ENCODE measurements at places on chromosomes 3 and 15.

- DNase-seq: no peak
Observed at GRCh38 chr3:14242490-14243311, 64.1 kb downstream of the LSM3 start.

DNA sequence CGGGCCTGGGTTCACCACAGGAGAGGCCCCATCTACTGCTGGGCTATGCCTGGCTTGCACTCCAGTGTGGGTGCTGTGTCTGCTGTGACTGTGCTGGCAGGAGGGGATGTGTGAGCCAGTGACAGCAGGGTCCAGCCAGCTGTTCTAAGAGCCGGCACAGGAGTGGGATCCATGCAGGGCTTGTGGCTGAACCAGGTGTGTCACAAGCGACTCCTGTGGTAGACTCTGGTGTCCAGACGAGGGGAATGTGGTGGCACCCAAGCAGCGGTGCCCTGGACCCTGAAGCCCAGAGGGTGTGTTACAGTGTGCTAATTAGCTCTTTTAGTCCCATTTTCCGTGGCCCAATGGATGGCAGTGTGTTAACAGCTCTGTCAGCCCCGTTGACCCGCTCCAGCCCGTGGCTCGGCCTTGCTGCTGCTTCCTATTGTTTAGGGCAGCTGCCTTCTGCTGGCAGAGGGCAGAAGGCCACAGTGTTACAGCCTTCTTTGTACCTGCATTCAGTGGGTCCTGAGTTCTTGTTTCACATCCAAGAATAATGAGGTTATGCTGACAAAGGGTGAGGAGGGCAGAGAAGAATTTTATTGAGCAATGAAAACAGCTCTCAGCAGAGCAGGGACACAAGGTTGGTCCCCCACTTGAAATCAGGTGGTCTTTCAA, 78.5 kb upstream of the RNU6-1 start:
- no peak for DNase-seq

DNA sequence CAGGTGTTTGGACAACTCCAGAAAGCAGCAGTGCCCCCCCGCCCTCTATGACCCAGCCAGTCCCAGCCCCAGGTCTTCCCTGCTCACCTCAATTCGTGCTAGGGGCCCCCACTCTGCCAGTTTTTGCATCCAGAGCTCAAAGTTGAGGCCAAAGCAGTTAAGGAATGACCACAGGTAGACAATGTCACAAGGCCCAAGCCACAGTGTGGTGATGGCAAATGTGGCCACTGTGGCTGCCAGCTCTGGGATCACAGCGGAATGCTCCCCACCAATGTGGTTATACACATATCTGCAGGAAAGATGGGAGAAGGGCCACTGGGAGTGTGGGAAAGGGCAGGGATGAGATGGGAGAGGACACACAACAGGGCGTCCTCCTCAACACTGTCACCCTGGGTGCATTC, 8.2 kb downstream of the KLHL40 start:
- DNase-seq: no peak

GRCh38 chr3:19891740-19892139, 42.3 kb downstream of the EFHB start:
- no peak for DNase-seq

DNA sequence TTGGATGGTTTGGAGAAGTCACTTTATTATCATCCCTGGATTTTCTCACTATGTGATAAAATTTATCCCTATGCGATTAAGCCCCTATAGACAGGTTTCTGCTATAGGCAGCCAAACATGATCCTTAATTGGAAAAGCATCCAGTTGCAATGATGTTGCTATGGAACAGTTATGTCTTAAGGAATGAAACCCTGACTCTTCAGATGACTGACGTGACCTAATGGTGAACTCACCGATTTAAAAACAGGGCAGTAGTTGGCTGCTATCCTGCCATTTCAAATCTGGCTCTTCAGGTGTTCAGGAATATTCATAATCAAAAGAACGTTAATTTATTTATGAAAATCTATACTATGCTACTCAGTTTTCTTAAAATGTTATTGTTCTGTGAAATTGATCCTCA, 106.8 kb upstream of the ROBO1 start:
- DNase-seq: no peak

GRCh38 chr3:106261915-106262683, 393.3 kb upstream of the CBLB start:
- DNase-seq: no peak

DNA sequence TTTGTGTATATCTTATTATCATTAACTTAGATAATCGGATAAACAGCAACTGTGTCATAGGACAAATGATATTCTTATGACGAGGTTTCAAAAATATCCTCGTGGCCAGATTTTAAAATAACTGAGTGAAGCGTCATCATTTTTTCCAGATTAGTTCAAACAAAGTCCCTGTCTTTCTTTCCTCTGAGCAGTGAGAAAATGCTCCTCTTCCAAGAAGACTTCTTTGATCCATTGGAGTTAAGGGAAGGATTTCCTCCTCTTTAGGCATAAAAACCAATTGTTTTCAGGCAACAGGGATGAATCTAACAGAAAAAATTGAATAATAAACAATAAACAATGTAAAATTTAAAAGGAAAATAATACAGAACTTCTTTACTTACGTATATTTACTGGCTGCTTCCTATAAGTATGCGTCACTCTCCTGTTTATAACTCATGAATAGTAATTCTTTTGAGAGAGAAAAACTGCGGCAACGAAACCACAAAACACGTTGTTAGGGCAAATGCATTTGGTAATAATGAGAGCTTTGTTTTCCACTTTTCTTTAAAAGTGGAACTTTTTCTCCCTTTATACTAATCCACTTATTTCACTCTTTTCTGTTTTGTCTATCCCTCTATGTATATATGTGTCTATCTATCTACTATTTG, 419.4 kb upstream of the ONECUT1 start:
- no peak for DNase-seq

DNA sequence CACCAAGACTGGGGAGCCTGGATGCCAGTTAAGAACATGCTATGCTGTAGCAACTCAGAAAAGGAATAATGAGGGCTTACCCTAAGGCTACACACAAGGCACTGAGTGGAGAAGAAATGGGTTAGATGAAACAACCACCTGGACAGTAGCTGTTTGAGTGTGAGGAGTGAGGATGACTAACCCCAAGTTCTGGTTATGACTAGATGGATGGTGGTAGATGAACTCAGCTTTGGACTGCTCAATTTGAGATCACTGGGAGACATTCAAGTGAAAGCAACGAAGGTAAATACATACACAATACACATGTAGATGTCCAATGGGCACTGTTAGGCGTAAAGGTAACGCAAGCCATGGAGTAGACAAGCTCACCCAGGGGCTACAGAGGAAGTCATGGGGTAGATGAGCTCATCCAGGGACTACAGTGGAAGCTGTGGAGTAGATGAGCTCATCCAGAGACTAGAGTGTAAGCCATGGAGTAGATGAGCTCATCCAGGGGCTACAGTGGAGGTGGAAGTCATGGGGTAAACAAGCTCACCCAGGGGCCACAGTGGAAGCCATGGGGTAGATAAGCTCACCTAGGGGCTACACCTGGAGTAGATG, 98.3 kb downstream of the ANO10 start:
- DNase-seq: no peak

- no peak for DNase-seq
Observed at GRCh38 chr3:13519006-13519791, 29.7 kb upstream of the FBLN2 start.

DNA sequence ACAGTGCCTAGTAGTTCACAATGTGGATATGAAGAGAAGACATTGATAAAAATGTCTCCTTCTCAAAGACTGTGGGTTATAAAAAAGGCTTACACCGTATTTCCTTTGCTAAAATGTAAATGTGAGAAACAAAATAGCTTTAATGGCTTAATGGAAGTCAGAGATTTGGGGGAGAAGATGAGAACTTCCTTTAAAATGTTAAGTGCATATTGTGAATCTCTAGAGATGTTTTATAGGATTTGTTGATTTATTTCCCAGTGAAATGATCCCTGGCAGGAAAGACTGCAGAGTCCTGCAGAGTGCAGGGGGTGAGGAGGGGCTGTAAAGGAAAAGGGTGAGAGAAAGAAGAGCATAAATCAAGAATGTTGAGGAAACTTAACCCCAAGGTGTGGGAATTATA, 305.1 kb downstream of the GAP43 start:
- DNase-seq: no peak

GRCh38 chr15:31461911-31462480, 135.4 kb downstream of the KLF13 start:
- no peak for DNase-seq

DNA sequence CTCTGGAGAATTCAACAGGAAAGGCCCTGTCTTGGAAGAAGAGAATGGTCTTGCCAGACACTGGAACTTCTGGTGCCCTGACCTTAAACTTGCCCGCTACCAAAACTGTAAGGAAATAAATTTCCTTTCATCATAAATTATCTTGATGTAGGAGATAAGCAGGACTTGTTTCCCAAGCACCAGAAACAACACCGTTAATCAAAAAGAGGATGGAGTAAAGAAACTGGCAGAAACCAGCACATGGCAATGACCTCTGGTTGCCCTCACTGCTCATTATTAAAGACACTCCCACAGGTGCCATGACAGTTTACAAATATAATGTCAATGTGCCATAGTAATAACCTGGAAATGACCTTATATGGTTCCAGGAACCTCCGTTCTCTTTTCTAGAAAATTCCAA, 426.1 kb downstream of the EDEM1 start:
- DNase-seq: no peak

DNA sequence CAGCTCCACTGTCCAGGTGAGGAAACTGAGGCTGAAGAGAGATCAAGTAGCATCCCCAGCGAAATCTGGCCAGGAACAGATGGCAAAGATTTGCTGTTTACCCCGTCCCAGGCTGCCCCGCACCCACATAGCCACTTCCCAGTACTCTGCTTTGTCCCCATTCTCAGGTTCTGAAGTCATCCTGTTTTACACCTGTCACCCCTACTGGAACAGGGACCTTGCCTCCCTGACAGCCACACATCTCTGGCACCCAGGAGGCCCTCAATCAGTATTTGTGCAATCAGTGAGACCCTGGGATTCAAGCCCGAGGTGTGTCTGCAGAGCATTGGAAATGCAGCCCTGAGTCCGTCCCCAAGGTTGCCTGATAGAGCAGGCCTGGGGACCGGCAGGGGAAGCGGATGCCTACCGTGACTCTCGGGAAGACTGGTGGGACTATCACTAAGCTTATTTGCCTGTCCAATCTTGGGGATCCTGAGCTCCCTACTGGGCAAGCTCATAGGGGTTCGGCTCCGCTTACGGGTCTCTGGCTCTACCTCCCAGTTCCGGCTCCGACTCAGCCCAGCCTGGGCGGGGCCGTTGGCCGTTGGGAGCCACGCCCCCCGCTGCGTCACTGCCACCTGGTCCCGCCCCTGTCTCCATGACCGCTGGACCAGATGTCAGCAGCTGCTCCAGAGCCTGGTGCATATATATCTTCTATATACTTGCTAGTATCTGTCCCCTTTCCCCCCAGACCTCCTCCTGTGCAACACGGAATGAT, 17.5 kb upstream of the FANCD2 start:
- DNase-seq: peak; percentile 63

- no peak for DNase-seq
Observed at GRCh38 chr15:60299452-60300047, 98.2 kb downstream of the ANXA2 start.

GRCh38 chr3:41265823-41266273, 66.5 kb downstream of the CTNNB1 start:
- DNase-seq: no peak

DNA sequence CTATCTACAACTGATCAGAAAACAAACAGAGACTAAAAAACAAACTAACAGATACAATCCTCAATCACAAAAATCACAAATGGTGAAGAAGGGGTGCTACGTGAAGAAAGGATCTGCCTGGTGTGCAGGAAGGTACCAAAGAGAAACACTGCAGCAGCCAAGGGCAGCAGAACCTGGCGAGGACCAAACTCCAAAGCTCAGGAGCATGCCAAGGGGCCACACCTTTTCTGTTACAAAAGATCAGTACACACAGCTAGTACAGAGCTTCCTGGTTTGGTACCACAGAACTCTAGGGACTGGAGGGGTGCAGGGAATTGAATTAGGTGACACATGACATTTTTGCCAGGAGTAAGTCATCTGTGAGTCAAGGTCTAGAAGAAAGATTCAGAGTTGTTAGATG, 107.4 kb upstream of the GRM7 start:
- no peak for DNase-seq

DNA sequence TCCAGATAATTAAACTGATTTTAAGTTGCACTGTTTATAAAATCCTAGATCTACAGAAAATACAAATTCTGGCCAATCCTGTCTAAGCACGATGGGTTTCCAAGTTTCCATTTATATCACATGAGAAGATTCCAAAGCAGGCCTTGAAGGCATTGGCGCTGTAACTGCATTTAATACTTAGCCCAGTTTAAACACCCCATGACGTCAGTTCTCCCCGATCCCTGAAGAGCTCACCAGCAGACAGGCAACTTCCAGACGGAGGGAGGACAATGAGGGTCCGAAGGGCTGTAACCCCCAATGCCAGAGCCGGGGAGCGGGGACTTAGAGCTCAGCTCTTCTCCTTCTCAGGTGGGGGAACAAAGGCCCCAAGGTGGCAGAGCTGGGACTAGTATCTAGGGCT, 117.3 kb downstream of the XXYLT1 start:
- no peak for DNase-seq

DNA sequence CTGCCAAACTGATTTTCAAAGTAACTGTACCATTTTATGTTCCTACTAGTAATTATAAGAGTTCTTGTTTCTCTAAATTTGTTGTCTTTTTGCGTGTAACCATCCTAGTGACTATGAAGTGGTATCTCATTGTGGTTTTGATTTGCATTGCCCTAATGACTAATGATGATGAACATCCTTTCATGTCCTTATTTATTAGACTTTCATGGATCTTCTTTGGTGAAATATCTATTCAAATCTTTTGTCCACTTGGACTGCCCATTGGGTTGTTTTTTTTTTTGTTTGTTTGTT, 3.6 kb downstream of the OXSR1 start:
- DNase-seq: no peak

GRCh38 chr3:114804099-114804498, 343.0 kb downstream of the ZBTB20 start:
- DNase-seq: no peak

DNA sequence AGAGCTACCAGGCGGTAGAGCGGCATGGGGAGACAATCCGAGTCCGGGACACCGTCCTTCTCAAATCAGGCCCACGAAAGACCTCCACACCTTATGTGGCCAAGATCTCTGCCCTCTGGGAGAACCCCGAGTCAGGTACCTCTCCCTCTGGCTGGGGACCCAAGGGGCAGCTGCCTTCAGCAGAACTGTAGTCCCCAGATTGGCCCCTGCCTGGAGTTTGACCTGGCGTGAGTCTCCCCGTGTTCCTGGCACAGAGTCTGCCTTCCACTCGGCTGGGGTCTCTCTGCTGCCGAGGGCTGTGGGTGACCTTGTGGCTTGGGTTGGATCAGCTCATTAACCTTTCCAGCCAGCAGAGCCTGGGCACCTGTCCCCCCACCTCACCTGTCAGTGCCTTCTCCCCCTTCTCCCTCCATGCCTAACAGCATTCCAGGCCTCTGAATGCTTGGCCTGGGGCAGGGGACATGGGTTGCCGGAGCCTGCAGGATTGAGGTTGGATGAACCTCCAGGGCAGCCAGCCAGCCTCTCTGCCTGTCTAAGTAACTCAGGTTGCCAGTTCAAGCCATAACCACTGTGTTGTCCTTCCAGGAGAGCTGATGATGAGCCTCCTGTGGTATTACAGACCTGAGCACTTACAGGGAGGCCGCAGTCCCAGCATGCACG, 6.8 kb upstream of the CHST14 start:
- DNase-seq: no peak

All from NCI-H460 (cell line).